BJ (cell line): ENCODE measurements at places on chromosomes 6 and 20.

DNA sequence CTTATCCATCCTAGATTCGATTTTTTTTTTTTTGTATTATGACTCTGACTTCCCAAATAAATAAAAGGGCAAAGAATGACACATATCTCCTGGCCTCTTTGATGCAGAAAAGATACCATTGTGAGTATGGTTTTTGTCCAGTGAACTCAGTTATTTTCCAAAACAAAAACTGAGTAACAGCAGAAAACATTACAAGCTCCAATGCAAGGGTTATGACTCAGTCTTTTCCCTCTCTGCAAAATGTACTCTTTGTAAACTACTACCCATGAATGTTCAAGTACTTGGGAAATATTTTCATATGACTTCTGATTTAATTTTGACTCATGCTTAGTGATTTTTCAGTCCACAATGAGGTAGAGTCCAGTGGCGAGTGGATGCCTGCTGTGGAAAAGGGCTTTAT lies 355.3 kb downstream of the RNF144B start:
- no peak for DNase-seq

DNA sequence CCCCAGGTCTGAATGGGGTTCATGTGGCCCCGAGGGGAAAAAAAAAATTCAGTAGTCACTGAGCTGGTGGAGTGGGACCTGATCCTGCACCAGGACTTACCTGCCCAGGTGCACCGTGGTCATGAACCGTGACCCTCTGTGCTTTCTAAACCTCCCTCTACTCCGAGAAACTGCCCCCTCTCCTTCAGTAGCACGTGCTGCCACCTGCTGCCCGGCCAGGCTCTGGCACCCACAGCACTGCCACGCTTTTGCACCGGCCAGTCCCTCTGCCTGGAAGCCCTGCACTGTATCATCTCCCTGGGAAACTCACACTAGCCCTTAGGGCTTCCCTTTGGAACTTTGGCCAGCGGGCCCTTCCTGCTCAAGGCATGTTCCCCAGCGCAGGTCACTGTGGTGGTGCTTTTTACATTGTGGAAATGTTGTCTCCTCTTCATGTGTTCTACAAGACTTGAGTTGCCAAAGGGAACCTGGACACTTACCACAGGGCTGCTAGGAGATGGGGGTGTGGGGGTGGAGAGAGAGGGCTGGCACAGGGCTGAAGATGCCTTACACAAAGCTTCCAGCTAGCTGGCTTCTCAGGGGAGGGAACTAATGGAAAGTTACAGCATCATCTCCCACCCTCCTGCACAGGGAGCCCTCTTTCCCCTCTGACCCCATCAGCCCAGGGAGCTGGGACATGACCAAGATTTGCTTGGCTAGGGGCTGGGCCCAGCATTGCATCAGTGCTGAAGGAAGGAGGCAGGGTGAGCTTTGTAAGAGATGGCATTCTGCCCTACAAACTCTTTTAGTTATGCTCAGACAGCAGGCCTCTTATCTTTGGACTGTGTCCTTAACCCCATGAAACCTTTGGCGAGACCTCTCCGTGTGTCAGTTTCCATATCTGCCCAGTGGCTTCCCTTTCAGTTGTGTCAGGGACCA lies 2.5 kb upstream of the PTPRT start:
- DNase-seq, result no peak

- no peak for DNase-seq
Measured at GRCh38 chr20:25016471-25016870, 23.9 kb upstream of the APMAP start.

- no peak for DNase-seq
Measured at GRCh38 chr20:48075591-48076174, 290.4 kb upstream of the SULF2 start.

- no peak for DNase-seq
Measured at GRCh38 chr20:25856256-25856884, 159.7 kb upstream of the ZNF337 start.

- DNase-seq, result no peak
Measured at GRCh38 chr6:163461696-163462095, 47.2 kb downstream of the QKI start.
